ENCODE measurements at places on chromosomes 2 and 18.

GRCh38 chr2:159177957-159178356, 108.5 kb downstream of the WDSUB1 start:
- DNase-seq = no peak

- no peak for DNase-seq
Measured at GRCh38 chr2:216279459-216279858, 92.8 kb downstream of the MARCHF4 start.

DNA sequence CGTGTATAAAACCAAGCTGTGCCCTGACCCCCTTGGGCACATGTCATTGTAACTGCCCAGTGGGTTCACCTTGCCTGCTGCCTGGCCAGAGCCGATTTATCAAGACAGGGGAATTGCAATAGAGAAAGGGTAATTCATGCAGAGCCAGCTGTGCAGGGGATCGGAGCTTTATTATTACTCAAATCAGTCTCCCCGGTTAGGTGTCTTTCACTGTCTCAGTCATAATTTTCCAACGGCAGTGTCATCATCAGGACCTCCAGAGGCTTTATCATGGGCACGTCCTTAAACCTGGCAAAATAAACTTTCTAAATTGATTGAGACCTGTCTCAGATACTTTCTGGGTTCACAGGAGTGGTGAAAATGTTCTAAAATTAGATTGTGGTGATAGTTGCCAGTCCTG, 29.6 kb upstream of the PGAP1 start:
- no peak for DNase-seq

DNA sequence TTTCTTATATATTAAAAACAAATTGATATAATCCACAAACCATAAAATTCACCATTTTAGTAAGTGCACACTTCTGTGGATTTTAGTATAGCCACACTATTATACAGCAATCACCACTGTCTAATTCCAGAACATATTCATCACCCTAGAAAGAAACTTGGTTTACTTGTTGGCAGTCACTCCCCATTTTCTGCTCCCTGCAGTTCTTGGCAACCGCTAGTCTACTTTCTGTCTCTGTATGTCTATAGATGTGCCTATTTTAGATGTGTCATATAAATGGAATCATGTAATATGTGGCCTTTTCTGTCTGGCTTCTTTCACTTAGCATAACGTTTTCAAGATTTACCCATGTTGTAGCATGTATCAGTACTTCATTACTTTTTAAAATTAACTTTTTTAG, 5.7 kb downstream of the CKAP2L start:
- DNase-seq = no peak

DNA sequence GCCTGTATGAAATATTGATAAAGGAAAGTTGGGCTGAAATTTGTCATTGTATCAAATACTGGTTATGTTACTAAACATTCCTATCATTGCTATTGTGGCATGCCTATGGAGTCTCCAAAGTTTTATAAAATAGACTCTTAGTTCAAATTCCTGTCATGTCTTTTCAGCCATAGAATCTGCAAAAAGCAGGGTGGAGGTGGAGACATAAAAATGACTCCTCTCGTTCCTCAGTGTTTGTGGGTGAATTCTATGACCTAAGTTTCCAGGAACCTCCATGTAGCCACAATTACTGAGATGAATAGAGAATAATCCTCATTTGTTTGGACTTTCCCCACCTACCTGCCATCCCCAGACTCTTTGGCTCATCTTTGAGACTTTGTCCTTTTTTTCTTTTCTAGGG, 326.3 kb upstream of the ETAA1 start:
- DNase-seq = no peak

- DNase-seq = no peak
Measured at GRCh38 chr2:69464575-69464974, 27.3 kb upstream of the NFU1 start.

DNA sequence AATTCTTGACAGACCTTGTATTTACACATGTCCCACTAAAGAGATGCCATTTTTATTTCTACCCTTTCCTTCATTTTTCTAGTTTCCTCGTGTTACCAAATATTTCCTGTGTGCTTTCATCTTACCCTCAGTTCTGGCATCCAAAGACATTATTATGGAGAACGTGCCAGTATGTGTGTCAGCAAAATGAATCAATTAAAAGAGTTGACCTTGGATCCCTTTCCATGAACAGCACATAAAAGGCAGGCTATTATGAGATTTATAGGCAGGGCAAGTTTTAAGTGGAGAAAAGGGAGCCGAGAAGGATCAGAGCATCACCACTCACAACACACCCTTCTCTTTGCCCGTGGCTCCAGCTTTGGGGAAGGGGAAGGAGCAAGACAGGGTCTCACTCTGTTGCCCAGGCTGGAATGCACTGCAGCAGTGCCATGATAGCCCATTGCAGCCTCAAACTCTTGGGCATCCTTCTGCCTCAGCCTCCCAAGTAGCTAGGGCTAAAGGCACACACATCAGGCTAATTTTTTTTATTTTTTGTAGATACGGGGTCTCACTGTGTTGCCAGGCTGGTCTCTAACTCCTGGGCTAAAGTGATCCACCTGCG, 149.9 kb downstream of the GFPT1 start:
- DNase-seq = no peak

- no peak for DNase-seq
Measured at GRCh38 chr2:109647636-109648035, 33.5 kb downstream of the SOWAHC start.

- no peak for DNase-seq
Measured at GRCh38 chr2:51350100-51350499, 318.2 kb upstream of the NRXN1 start.

DNA sequence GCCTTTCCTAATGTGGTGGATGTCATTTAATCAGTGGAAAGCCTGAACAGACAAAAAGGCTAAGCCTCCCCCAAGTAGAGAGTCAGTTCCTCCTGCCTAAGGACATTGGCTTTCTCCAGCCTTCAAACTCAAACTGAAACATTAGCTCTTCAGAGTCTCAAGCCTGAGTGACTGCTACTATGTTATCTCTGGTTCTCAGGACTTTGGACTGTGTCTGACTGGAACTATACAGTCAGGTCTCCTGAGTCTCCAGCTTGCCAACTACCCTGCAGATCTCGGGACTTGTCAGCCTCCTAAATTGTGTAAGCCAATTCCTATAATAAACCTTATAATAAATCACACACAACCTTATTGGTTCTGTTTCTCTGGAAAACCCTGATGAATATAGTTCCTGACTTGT, 12.6 kb downstream of the HYCC2 start:
- no peak for DNase-seq

- DNase-seq = no peak
Measured at GRCh38 chr18:28728891-28729290, 552.0 kb upstream of the CDH2 start.

GRCh38 chr2:230687498-230687897, 25.1 kb upstream of the CAB39 start:
- DNase-seq = no peak

DNA sequence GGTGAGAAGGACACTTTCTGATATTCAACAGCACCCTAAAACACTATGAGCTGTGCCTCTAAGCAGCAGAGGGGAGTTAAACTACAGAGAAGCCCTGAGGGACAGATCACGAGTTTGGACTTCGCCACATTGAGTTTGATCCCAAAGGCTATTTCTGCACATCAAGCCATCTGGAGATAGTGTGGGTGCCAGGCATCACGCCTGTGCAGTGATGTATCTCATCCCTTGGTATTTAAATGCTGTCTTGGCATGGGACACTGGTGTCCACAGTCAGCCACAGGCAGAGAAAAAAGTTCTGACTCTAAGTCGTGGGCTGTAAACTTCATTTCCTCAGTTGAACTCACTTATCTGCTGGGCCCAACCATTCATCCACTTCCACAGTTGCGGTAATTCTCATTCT, 742.3 kb upstream of the CELF4 start:
- no peak for DNase-seq

DNA sequence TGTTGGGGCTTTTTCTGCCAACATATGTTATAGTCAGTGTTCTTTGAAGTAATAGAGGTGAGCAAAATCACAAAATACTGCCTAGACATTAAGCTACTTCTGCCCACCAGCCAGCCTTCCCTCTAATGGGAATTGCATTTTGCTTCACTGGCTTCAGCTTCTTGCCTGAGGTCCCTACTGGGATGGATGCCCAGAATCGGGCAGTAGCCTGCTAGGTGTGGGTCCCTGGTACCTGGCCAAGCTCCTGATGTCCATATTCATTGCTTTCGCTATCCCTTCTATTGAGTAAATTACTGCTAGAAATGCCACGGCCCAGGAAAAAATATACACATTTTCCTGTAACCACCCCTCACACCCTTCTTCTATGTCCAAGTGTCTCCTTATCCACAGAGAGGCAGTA, 27.0 kb downstream of the CRYGD start:
- no peak for DNase-seq

DNA sequence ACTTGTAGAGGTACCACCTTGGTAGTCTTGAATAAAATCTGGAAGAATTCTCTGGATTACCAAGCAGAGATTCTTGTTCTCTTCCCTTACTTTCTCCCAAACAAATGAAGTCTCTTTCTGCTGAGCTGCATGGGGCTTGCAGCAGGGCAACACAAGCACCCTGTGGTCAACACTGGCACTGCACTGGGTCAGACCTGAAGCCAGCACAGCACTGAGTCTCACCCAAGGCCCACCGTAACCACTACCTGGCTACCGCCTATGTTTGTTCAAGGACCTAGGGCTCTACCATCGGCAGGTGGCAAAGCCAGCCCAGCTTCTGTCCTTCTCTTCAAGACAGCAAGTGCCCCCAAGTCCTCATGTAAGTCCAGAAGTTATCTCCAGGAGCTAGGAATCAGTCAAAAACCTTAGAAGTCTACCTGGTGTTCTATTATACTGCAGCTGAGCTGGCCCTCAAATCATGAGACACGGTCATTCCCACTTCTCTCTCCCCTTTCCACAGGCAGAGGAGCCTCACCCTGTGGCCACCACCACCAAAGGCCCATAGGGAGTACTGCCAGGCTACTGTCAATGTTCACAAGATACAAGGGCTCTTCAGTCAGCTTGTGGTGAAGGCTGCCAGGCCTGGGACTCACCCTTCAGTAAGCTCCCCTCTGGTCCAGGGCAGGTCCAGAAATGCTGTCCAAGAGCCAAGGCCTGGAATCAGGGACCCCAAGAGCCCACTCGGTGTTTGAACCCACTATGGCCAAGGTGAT, 18.4 kb downstream of the VPS54 start:
- no peak for DNase-seq

DNA sequence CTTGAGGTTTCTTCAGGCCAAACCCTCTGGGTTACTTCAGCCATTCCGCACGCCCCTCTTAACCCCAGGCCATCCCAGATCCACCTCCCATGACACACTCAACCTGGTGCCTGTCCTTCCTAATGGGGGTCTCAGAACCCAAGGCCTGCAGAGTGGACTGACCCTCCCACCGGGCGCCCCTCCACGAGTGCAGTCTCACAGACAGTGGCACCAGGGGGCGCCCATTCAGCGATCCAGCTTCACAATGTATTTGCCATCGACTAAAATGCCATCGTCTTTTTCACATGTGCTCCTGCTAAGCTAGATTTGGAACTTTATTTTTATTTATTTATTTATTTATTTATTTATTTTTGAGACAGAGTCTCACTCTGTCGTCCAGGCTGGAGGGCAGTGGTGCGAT, 38.5 kb downstream of the INPP5D start:
- no peak for DNase-seq

DNA sequence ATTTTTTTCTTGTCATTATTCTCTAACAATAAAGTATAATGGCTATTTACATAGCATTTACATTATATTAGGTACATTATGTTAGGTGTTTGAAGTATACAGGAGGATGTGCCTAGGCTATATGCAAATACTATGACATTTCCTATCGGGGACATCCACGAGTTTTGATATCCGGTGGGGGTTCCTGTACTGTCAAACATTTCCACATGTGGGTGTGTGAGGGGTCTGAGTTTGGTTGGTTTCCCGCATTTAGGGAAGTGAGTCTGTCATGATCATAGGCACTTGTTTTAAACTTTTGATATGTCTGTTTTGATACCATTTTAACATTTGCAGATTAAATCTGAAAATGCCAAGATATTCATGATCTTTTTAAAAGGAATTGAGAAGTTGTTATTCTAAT, 76.0 kb downstream of the CEP192 start:
- no peak for DNase-seq

DNA sequence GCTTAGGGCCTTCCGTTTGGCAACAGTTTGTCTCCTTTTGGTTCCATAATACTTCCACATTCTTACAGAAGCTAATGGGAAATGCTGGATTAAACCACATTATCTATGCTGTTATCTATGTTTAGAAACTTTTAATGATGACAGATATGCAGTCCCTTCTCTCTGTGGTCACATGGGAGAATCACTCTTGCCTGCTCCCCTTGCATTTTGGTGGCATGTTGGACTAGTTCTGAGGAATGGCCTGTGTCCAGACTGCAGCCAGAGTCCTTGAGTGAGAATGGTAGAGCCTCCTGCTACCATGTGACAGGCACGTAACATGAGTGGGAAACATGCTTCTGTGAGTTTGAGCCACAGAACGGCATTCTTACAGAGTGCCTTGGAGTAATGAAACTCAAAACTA, 19.2 kb downstream of the SPTBN1 start:
- no peak for DNase-seq

DNA sequence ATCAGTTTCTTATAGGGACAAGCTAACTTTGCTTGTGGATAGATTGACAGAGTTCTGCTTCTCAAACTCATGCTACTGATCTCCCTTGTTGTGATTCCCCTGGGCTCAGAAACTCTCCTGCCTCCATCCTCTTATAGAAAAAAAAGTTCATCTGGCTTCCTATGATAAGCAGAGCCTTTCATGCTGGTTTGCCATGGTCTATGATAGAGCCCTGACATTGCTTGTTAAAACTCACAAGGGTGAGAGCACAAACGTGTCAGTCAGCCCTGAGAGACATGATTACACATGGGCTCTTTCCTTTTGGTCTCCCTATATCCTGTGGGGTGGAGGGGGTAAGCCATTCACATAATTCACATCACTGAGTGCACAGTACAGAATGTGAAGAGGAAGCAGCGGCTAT, 121.8 kb downstream of the TDRD15 start:
- no peak for DNase-seq

- no peak for DNase-seq
Measured at GRCh38 chr2:237102428-237102827, 16.7 kb downstream of the COPS8 start.

DNA sequence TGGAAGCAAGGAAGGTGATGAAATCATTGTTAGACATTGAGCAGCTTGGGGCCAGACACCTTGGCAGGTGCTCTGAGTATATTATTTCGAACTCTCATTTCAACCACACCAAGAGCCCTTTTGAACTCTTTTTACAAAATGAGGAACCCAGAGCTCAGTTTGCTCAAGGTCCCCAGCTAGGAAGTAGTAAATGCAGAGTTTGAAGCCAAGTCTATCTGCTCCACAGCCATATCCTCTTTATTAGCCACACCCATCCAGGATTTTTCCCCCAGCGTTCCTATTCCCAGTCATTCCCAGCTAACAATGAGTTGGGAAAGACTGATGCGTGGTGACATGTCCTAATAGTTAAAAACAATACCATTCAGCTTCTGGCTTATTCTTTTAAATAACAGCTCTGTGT, 40.2 kb downstream of the SEMA4F start:
- DNase-seq = no peak

All from central memory CD4-positive, alpha-beta T cell (primary cell).